Hair follicle dermal papilla cell (primary cell): ENCODE measurements at places on chromosomes 4 and X. TPM values are rescaled to one million over a fixed set of nuclear protein-coding genes. Genes with fewer than 3 reads are reported as not detected.

The ADH7 gene
- total RNA-seq, result 0.24 and 2.1 TPM in 2 replicates

The ENOX2 gene
- 18.6 and 19.8 TPM in 2 replicates for total RNA-seq

The RAB39B gene
- total RNA-seq, result 0.65 and 0.85 TPM in 2 replicates

The HTR2C gene
- not detected in 2 replicates for total RNA-seq

The TDO2 gene
- total RNA-seq, result 0.81 and 1.5 TPM in 2 replicates

The ZCCHC12 gene
- not detected in 2 replicates for total RNA-seq

The NR3C2 gene
- 1.9 and 3.5 TPM in 2 replicates for total RNA-seq

The CTAG1A gene
- total RNA-seq, result not detected in 2 replicates

The CYSLTR1 gene
- under 0.01 TPM in 1 of 2 replicates, not detected in the other for total RNA-seq

The XKRX gene
- not detected in 2 replicates for total RNA-seq

The CT45A5 gene
- not detected in 2 replicates for total RNA-seq

The NUDT10 gene
- total RNA-seq, result 2.8 and 3.3 TPM in 2 replicates
